ENCODE measurements at places on chromosomes 1 and 21.

GRCh38 chr1:150805899-150806298 is 2.2 kb downstream of the CTSK start:
- DNase-seq = no peak

DNA sequence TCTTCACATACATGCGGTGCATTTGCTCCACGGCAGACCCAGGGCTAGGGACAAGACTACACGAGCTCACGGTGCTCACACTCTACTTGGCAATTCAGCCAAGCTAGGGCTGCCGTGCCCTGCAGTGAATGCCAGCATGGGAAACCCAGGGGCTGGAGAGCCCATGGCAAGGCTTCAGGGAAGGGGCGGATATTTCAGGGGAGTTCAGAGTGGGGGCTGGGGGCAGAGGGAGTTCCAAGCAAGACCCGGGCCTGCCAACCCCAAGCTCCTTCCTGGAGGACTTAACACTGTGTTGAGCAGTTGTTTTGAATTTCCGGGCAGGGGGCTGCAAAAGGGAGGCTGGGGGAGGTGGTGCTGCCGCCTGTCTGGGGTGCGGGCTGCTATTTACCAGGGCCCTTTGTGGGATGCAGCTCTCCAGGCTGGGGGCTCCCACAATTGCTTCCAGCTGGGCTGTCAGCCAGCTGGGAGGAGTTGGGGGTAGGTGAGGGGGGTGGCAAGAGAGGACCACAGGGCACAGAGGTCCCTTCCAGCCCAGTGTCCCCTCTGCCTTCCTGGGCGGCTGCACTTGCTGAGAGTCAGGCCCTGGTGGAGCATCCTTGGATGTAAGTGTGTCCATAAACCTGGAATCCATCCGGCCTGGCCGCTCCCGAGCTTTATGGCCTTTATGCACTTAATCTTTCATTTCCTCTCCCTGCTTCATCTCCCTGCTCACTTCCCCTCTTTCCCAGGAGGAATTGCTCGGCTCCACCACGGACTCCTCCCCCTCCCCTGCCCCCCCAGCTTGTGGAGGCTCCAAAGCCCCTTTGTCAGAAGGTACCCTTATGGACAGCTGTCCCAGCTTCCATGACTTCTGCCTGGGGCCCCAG is 55.8 kb upstream of the SSBP3 start:
- DNase-seq = no peak

DNA sequence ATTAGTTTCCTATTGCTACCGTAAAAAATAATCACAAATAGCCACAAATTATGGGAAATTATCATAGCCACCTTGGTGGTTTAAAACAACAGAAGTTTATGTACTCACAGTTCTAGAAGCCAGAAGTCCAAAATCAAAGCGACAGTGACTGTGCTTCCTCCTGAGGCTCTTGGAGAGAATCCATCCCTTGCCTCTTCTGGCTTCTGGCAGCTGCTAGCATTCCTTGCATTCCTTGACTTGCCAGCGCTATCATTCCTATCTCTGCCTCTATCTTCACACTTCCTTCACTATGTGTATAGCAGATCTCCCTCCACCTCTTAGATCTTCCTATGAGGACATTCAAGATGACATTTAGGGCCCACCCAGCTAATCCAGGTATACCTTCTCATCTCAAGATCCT is 180.1 kb upstream of the USP25 start:
- no peak for DNase-seq

DNA sequence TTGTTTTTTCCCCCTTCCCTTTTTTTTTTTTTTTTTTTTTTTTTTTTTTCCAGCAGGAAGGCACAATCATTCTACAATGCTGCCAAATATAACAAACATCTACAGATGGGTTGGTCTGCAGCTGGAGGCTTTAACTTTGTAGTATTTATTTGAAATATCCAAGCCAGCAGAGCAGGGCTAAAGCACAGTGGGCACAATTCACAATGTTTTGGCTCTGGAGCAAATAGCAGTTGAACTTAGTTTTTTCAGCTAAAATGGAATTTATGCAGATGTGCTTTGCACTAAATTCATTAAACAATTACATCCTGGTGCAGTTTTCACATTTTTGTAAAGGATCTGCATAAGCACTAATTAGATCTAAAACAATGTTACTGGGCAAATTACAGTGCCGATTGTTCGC is 39.8 kb upstream of the ZBTB18 start:
- no peak for DNase-seq

DNA sequence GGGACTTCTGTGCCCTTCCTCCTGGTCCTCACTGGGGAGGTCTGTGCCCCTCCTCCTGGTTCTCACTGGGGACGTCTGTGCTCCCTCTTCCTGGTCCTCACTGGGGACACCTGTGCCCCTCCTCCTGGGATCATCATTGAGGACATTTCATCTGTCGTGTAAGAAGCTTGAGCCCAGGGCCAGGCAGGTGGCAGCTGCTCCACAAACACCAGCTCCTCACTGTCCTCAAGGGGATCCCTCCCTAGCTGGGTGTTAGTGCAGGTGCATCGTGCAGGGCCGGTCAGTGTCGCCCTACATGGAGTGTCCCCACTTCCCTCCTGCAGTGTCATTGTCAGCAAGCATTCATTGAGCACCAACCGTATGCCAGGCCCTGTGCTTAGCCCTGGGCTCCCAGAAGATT is 312.7 kb downstream of the PTPRU start:
- no peak for DNase-seq

GRCh38 chr1:54219688-54220003 is 19.7 kb downstream of the MRPL37 start:
- no peak for DNase-seq

- DNase-seq = no peak
Measured at GRCh38 chr1:32761936-32762335, 55.2 kb downstream of the YARS1 start.

GRCh38 chr1:115136106-115136505 is 46.8 kb upstream of the TSPAN2 start:
- no peak for DNase-seq

GRCh38 chr1:239725371-239725770 is 339.0 kb downstream of the CHRM3 start:
- DNase-seq = no peak

GRCh38 chr21:46375560-46376230 is 51.7 kb downstream of the PCNT start:
- no peak for DNase-seq

DNA sequence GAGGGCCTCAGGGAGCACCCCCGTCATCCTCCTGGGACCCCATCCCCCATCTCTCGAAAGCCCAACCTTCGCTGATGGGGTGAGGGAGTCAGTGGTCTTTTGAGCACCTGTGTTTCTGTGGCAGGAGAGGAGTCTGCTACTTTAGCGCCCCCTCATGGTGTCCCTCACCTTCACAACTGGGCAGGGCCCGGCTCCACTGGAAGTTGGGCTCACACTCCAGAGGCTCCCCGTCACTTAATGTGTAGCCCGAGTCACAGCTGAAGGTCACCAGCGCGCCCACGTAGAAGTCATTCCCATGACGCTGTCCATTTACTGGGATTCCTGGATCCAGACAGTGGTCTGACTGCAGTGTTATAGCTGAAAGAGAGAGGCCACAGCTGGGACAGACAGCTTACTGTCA is 139.5 kb upstream of the HMGB4 start:
- no peak for DNase-seq

DNA sequence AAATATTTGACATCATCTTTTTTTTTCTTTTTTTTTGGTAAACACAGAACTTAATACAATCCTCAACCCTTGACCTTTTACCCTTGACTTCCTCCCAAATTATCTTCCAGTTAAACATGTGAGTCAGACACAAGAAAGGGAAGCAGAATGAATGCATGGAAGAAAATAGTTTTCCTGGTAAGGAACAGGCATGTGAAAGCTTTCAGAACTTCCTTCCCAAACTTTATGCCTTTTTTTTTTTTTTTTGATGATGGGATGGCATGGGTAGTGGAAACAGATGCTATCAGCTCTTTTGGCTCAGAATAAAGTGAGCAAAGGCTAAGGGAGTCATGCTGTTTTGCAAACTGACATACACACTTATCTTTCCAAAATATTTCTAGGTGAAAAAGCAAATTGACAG is 1079.1 kb downstream of the TTLL7 start:
- no peak for DNase-seq

DNA sequence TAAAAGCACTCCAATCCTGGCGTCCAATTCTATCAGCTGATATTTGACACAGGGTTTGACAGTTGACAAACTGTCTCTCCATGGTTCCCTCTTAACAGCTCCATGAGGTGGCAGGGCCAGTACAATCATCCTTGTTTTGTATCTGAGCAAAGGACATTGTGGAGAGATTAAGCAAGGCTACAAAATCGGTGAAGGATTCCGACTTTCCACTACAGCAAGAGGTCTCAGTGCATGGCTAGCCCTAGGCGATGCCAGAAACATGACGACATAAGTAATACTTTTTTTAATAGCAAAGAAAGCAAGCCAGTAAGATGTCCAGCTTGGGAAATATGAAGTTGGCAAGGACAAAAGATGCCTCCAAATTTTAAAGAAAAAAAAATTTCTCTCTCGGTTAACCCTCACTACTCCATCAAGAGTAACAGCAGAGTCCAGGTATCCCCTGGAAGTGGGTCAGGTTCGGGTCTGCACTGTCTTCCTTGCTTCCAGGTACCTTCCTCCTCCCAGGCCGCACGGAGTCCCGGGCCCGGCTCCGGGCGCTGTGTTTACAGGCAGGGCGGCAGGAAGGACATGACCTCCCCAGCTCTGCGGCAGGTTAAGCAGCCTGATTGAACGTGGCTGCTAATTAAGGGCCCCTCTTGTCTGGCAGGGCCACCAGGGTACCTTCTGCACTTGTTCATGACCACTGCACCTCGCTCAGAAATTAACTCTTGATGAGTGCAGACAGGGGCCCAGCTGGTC is 106.1 kb downstream of the SIM2 start:
- no peak for DNase-seq

- DNase-seq = no peak
Measured at GRCh38 chr1:38169121-38169520, 122.5 kb upstream of the POU3F1 start.

DNA sequence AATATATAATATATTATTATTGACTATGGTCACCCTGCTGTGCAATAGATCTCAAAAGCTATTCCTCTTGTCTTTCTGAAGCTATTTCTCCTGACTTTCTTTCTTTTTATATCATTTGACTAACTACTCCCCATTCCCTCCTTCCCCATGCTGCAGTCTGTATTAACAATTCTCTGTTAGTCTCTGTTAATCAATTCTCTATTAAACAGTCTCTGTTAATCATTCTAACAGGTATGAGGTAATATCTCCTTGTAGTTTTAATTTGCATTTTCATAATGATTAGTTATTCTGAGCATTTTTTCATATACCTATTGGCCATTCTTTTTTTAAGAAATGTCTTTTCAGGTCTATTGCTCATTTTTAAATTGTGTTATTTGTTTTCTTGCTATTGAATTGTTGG is 201.0 kb upstream of the B3GALT2 start:
- DNase-seq = no peak

- no peak for DNase-seq
Measured at GRCh38 chr1:173107696-173108095, 57.0 kb upstream of the TNFSF18 start.

DNA sequence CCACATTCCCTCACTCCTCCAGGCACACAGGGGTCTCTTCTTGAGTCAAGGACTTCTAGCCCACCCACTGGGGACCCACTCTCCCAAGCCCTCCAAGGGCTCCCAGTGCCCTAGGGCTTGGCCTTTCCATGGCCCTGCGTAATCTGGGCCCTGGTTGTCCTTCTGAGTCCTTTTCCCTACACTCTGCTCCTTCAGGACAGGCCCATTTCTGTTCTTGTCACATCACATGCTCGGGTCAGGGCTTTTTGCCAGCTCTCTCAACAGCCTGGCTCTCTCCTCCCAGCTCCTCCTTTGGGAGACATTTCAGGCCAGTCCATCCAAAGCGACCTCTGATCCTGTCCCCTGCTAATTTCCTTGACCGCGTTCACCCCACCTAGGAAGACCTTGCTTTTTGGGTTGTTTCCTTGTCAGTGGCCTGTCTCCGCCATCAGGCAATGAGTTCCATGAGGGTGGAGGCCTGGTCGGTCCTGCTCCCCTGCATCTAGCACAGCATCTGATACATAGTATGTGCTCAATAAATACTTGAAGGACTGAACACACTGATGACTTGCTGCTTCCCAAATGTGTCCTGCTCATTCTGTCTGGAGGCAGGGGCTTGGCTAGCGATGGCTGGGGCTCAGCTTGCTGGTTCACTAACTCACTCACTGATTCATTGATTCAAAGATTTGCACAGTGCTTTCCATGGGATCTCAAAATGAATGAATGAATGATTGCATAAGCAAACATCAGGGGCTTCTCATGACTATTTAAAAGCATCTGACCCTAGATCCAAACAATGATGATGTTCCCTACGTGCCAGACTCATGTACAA is 44.8 kb downstream of the DHRS3 start:
- no peak for DNase-seq

DNA sequence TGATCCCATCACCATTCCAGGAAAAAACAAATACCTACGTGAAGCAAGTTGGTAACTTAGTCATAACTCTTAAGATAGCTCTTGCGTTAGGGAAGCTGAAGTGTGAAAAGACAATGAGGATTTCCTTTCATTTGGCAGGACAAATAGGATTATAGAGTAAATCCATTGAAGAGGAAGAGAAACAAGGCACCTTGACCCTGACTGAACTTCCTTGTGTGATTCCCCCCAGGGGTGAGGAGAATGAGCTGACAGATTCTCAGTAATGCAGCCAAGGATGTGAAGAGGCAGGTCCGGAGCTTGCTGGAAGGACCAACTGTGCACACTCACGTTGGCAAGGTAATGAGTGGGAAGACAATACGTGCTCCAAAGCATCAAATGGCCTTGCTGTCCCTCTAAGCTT is 55.0 kb upstream of the HMCN1 start:
- no peak for DNase-seq

DNA sequence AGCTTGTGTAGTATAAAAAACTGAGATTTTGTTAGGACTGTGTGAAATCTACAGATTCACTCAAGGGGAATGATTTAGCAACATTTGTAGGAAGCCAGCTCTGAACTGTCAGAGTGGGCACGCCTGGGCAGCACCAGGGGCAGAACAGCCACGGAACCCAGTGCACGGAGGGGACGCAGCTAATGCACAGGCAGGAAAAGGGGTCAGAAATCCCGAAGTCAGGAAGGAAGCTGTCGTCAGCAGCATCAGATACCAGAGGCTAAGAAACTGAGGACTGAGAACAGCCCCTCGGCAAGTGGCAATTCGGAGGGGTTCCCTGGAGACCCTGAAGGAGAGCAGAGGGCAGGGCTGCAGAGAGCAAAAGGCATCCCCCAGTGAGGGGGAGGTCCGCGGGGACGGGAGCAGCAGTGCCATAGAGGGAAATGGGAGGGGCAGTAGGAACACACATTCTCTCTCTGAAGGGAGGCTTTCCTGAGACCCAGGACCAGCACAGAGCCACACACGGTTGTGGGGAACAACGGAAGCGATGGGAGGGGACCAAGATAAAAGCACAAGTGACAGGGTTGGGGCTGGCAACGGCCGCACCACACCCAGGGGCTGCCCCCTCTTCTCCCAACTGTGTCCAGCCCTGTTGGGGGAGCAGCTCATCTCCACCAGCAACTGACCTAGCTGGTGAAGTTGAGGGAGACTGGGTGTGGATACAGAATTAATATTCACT is 12.7 kb downstream of the UBE2J2 start:
- DNase-seq = no peak

GRCh38 chr1:235022981-235023710 is 105.5 kb downstream of the TOMM20 start:
- DNase-seq = no peak
